Stimulated activated CD8-positive, alpha-beta memory T cell treated with anti-CD3 and anti-CD28 coated beads, Interleukin-4, amount 100 ng/mL, for 1 hour (primary cell): ENCODE measurements at places on chromosomes 16 and 17.

GRCh38 chr17:42674755-42675347 is 1.9 kb downstream of the PLEKHH3 start:
- DNase-seq = no peak

- no peak for DNase-seq
Measured at GRCh38 chr17:39975801-39976200, 4.8 kb upstream of the PSMD3 start.

- no peak for DNase-seq
Measured at GRCh38 chr16:82660075-82660645, 33.4 kb downstream of the CDH13 start.

- no peak for DNase-seq
Measured at GRCh38 chr17:80795754-80796153, 195.9 kb upstream of the CHMP6 start.

DNA sequence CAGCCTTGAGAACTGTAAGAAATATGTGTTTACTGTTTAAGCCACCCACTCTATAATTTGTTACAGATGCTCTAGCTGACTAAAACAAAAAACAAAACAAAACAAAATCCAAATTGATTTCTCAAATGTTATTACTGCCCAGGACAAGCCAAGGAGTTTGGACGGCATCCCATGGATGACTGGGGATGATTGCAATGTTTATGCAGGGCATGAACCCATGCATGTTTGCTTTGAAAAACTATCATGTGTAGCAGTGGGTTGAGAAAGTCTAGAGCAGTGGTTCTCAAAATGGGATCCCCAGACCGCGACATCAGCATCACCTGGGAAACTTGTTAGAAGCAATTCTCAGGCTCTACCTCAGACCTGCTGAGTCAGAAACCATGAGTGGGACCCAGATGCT is 223.2 kb upstream of the PSMD7 start:
- no peak for DNase-seq

DNA sequence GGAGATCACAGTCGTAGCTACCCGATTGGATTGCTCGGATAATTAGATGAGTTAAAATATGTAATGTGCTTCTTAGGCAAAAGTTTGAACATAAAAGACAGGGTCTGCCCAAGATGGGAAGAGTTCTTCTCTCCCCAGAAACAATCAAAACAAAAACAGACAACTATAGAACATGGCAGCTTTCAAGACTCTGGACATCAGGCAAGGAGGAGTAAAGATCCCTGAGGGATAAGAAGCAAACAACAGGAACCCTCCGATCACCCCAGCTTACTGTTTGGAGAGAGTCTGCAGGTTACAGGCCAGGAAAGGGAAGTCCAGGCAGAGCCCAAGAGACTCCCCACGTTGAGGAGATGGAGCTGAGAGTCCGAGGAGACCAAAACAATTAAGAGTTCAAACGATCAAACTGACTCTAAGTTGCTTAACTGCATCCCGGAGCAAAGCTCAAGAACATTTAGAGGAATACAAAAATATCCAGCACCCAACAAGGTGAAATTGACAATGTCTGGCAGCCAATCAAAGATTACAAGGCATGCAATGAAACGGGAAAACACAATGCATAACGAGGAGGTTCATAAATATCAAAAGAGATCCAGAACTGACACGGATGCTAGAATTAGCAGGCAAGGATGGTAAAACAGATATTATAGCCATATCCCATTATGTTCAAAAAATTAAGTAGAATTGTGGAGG is 3.9 kb downstream of the ASGR2 start:
- no peak for DNase-seq

DNA sequence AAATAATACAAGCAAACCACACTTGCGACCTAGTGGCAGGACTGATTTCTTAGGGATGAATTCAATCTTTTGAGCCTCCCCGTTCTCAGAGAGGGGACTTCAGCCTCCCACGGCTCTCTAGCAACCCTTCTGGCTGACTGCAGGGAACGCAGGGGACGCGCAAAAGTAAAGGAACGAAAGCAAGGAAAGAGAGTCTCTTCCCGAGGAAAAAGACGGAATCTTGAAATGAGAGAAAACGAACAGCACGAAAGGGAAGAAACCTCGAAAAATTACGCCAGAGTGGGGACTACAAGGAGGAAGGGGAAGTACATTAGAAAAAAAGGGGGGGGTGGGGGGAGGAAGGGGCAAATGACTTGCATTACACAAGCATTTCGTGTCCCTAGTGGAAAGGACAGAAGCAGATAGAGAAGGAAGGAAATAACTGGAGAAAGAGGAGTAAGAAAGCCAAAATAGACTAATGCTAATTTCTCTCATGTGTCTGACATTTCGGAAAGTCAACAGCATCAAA is 1.2 kb downstream of the GRB2 start:
- no peak for DNase-seq

- no peak for DNase-seq
Measured at GRCh38 chr16:57525761-57526160, 10.6 kb downstream of the CCDC102A start.

- peak; percentile 21 for DNase-seq
Measured at GRCh38 chr16:67672739-67673662, 6.4 kb downstream of the C16orf86 start.

DNA sequence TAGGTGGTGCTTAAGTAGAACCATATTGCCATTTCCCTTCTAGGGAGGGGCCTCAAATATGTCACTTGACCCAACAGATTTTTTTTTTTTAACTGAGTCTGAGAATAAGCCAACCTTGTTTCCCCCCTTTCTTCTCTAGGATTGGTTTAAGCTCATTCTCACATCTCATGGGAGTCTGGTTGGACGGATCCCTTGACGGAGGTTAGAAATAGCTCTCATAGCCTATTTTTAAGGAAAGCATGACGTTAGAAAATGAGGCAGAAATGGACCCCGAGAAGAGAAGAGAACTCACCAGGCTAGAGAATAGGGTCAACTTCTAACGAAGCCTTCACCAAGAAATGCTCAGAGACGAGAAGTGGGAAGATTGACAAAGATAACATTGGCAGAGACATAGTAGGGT is 95.1 kb upstream of the ZFHX3 start:
- DNase-seq = no peak

DNA sequence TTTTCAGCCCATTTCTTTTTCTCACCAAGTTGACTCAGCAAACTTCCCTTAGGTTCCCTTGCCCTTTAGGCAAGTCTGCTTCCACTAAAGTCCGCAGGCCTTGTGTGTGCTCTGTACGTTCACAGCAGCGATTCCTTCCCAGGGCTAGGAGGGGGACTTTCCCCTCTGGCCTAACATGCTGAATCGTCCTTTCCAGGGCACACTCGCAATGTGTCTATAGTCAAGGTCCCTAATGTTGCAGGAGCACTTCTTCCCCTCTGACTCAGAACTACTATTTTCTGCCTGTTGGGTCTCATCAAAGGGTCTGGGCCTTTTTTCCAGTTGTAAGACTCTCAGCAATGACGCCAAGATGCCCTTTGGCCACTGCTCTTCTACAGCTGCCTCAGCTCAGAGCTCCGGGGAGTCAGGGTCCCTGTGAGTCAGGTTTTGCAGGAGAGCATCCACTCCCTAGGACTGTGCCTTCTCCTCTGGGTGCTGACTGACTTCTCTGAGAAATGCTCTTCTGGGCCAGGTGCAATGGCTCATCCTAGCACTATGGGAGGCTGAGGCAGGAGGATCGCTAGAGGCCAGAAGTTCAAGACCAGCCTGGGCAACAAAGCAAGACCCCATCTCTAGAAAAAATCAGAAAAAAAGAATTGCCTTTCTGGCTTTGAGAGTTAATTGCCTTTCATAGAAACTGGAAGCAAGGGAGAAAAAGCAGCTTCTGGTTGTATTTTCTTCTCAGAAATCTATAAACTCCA is 64.4 kb upstream of the TBX2 start:
- no peak for DNase-seq

- DNase-seq = no peak
Measured at GRCh38 chr16:51556694-51557340, 405.7 kb upstream of the SALL1 start.
